ENCODE measurements at places on chromosomes 6 and 20.
A peak's percentile ranks its signal among the peaks of the same experiment; 100 is the strongest.

GRCh38 chr6:20411953-20412681 lies 10.4 kb downstream of the E2F3 start:
- no peak for DNase-seq

DNA sequence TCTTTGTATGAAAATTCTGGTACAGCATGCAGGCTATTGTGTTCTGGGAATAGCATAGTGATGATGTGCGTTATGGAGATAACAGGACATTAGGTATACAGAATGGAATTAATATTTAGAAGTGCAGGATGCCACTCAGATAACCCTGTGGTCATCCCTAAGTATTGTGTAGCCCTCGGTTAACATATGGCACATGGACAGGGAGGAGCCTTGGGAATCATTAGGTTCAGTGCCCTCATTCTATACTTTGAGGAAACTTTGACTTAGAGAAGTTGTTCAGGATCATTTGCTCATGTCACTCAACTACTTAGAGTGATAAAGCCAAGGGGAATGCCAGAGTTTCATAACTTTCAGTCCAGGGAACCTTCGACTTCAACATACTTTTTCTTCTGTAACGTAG lies 185.9 kb downstream of the UST start:
- peak; percentile 4 for DNase-seq

DNA sequence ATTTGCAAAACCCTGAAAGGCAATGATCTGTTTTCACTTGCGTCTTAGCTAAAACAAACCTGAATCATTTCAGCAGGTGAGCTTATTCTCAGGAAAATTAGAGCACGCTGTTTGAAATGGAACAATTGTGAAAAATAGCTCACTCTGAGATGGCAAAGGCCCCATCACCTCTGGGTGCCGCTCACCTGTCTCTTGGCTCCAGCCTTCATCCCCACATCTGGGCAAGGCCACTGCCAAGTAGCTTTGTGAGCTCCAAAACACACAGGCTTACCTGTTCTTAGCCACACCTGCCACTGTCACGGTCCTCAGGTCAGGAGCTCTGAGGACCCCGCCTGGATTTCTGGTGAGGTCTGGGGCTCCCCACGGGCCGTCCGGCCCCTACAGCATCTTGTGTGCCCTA lies 66.7 kb downstream of the SMOC2 start:
- DNase-seq: no peak

GRCh38 chr20:32045999-32046398 lies 6.0 kb upstream of the HCK start:
- no peak for DNase-seq

DNA sequence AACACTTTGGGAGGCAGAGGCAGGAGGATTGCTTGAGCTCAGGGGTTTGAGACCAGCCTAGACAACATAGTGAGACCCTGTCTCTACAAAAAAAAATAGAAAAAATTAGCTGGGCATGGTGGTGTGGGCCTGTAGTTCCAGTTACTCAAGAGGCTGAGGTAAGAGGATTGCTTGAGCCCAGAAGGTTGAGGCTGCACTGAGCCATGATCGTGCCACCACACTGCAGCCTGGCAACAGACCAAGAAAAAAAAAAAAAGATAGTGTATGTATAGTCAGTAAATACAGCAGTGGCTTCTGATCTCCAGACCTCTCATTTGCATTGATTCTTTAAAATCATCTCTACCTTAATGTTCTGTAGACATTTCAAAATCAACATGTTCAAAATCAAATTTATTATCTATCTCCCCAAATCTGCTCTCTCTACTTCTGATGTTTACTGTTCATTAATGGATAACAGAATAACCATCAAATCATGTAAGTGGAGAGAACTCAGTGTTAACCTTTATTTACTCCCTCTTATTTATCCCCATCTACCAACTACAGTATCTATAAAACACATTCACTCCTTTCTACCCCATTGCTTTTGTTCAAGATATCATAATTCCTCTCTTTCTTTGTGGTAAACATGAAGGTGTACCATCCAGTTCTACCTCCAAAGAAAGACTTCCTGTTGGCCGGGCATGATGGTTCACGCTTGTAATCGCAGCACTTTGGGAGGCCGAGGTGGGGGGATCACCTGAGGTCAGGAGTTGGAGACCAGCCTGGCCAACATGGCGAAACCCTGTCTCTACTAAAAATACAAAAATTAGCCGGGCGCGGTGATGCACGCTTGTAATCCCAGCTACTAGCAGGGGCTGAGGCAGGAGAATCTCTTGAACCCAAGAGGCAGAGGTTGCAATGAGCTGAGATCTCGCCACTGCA lies 7.7 kb downstream of the PROCR start:
- DNase-seq: no peak

- DNase-seq: peak; percentile 78
Measured at GRCh38 chr20:11204926-11205768, 531.3 kb upstream of the JAG1 start.

DNA sequence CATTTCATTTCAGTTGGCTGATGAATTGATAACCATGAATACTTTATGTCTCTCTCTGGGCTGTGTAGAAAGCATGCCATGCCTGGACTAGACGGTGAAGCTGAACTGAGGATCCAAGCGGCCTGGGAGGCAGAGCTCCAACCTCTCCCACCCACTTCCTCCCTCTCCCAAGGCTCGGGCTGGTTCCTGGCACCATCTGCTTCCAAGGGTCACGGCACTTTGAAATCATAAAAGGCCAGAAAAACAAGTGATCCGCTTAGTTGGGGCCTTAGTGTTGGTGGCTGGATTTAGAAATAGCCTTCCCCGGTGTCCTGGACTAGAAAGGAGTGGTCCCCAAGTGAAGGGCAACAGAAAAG lies 202.4 kb upstream of the PMEPA1 start:
- no peak for DNase-seq

- no peak for DNase-seq
Measured at GRCh38 chr6:86686496-86686895, 250.8 kb upstream of the HTR1E start.

DNA sequence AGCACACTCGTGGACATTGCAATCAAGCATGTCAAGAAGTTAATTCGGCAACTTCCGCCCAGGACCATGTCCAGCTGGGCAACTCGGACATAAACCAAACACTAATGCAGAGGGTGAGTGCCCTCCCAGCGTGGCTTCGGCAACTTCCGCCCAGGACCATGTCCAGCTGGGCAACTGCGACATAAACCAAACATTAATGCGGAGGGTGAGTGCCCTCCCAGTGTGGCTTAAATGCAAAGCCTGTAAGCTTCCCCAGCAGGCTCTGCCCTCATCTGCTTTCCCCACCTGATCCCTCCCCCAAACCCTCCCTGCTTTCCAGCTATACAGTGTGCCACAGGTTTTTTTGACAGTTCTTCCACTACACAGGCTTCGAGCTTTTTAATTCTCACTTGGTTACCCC lies 143.4 kb downstream of the PXDC1 start:
- DNase-seq: no peak

- no peak for DNase-seq
Measured at GRCh38 chr6:159056003-159056402, 11.2 kb upstream of the TAGAP start.

DNA sequence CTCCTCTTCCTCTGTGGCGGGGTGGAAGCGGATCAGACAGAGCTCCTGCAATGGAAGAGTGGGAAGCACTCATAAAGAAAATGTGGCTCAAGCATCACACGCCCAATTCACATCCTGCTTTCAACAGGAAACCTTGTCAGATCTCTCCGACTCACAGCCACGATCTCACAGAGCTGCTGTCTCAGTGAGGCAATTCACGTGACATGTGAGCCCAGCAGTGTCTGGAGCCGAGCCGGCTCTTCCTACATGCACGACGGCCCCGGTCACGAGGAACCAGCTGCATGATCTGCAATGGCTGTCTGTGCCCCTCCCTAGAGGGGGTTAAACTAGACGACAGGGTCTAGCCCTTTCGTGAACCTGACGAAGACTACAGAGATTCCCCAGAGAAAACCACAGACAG lies 29.5 kb upstream of the TCFL5 start:
- no peak for DNase-seq

DNA sequence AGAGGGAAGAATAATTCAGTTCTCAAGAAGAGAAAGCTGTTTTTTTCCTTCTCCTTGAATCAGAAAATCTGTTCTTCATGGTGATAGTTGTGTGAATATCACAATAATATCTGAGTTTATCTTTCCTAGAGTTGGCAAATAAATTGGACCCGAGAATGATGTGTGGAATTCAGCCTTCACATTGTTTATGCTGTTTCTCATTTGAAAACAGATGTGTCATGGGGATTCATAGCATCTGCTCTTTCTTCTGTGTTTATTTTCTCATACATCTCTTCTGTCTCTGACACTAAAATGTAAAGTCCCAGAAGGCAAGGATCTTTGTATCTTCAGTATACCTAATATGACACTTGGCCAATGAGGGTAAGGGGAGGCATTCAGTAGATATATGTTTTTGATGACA lies 103.6 kb upstream of the SGK1 start:
- no peak for DNase-seq

- DNase-seq: no peak
Measured at GRCh38 chr20:48262466-48262865, 477.2 kb upstream of the SULF2 start.

GRCh38 chr6:2454180-2454579 lies 208.8 kb upstream of the GMDS start:
- DNase-seq: no peak

- no peak for DNase-seq
Measured at GRCh38 chr6:148307405-148307804, 35.2 kb upstream of the SASH1 start.

DNA sequence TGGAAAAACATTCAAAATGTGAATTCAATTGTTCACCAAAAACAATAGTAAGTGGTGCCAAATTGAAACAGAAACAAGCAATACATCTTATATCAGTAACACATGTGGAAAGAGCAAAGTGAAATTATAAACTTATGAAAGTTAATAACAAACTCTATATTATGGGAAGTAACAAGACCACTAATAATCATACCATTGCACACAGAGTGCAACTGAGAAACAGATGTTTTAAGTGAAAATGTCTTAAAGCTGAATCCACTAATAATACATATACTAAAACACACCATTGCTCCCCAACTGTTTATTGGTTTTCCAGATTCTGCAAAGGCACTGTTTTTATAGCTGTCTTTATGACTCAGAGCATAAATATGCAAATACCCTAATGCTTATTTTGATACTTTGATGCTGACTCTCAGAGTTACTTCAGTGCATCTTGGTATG lies 292.3 kb downstream of the RFPL4B start:
- no peak for DNase-seq

GRCh38 chr6:147095316-147095715 lies 108.9 kb upstream of the STXBP5 start:
- no peak for DNase-seq

- no peak for DNase-seq
Measured at GRCh38 chr6:7241160-7241559, 71.8 kb downstream of the SSR1 start.

DNA sequence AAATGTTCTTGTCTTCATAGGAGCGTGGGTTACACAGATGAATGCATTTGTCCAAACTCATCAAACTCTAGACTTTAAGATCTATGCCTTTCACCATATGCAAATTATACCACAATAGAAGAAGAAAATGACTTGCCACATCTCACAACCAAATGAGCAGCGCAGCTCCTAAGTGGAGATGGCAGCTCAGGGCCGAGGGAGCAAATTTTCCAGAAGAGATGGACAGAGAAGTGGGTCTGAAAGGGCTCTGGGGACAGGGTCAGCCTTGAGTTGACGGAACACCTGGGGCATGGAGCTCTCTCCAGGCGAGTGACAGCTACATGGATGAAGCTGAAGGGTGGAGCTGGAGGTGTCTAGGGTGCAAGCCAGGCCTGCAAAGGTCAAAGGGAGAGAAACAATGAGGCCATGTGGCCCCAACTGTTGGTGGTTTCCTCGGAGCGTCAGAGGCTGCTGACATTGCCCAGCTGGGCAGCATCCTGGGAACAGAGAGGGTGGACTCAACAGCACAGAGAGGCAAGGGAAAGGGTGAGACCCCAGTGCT lies 228.3 kb downstream of the NRN1 start:
- no peak for DNase-seq

- DNase-seq: no peak
Measured at GRCh38 chr6:41392246-41392645, 56.8 kb downstream of the NCR2 start.

GRCh38 chr6:35057449-35058357 lies 83.4 kb downstream of the TCP11 start:
- no peak for DNase-seq

DNA sequence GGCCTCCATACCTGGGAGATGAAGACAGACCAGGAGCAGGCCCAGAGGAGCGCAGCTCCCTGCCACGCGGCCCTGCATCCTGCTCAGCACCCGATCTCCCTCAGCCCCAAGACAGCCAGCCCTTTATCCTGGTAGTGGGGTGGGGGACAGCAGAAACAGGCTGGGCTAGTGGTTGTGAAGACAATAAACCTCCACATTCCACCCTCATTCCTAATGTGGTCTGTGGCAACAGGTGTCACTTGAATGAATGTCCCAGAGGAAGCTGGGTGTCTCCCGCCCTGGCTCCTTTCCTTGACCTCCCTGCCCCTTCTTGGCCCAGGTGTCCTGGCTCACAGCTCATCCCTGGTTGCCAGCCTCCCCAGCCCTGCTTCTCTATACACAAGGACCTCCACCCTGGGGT lies at the start of gene C6orf15:
C6orf15 (minus strand) TSS at position 98 of the 400 bp plus-strand sequence; CDS start at position 78, 20 bp downstream.
- DNase-seq: no peak

- no peak for DNase-seq
Measured at GRCh38 chr6:21992178-21992967, 304.5 kb downstream of the PRL start.

DNA sequence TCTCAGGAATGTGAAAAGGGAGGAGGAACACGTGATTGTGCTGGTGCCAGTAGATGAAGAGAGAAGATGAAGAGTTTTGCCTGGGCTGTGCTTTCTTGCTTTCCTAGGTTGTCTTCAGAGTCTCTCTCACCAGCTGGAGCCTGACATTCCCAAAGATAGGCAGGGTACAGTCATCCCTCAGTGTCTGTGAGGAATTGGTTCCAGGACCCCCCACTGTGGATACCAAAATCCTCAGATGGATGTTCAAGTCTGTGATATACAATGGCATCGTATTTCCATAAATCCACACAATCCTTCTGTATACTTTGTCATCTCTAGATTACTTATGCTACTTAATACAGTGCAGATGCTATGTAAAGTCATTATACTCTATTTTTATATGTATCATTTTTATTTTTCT lies 113.5 kb downstream of the SAMD5 start:
- no peak for DNase-seq

- DNase-seq: no peak
Measured at GRCh38 chr6:134534708-134535149, 216.8 kb upstream of the SGK1 start.

- DNase-seq: no peak
Measured at GRCh38 chr20:20815711-20816455, 103.4 kb upstream of the RALGAPA2 start.

GRCh38 chr6:123956492-123957139 lies 153.0 kb downstream of the NKAIN2 start:
- no peak for DNase-seq

Measured in Caki2 (cell line).